ENCODE measurements at places on chromosomes 6 and 20.

DNA sequence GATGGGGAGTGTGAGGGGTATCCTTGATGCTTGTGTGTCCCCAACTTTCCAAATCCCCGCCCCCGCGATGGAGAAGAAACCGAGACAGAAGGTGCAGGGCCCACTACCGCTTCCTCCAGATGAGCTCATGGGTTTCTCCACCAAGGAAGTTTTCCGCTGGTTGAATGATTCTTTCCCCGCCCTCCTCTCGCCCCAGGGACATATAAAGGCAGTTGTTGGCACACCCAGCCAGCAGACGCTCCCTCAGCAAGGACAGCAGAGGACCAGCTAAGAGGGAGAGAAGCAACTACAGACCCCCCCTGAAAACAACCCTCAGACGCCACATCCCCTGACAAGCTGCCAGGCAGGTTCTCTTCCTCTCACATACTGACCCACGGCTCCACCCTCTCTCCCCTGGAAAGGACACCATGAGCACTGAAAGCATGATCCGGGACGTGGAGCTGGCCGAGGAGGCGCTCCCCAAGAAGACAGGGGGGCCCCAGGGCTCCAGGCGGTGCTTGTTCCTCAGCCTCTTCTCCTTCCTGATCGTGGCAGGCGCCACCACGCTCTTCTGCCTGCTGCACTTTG lies at the start of gene TNF:
TNF (plus strand) TSS at position 231 of the 567 bp plus-strand sequence; CDS start at position 408, 177 bp downstream.
- DNase-seq = no peak

DNA sequence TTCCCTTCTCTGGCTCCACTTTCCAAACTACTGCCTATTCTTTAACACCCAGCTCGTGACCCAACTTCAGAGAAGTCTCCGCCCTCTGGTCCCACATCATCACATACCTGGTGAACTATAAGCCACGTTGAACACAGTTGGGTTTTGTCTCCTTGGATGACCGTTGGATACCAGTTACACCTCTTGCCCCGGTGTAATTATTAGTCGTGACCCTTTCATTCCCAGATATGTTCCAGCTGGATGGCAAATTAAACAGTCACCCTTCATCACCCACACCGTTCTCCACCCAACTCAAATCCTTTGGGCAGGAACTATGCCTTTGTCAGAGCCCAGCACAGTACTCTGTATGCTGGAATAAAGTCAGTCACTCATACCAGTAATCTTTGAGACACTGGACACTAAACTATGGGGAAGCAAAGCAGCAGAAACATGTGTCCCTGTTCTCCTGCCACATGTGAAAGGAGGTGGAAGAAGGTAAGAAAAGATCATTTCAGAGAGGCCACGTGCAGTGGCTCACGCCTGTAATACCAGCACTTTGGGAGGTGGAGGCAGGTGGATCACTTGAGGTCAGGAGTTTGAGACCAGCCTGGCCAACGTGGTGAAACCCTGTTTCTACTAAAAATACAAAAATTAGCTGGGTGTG lies 22.5 kb downstream of the PLAGL2 start:
- no peak for DNase-seq

- no peak for DNase-seq
Observed at GRCh38 chr6:129130106-129130505, 247.2 kb downstream of the LAMA2 start.

DNA sequence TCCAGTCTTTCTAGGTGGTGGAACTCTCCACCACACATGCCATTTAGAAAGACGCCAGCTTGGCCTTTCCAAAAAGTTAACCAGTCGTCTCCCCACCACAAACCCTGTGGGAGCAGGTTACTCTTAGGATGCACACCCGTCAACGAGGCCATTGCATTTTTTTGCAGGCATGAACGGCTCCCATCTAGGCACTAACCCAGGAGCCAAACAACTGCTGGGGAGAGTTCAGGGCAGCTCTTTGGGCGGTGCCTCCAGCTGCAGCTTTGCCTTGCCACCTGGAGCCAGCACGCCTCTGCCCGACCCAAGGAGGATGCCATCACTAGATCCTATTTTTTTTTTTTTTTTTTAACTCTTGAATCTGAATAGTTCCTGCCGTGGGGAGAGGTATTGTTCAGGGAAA lies 39.9 kb downstream of the TBC1D7 start:
- no peak for DNase-seq

All from fibroblast of skin of back (primary cell).